ENCODE measurements at places on chromosomes 7 and 10.

DNA sequence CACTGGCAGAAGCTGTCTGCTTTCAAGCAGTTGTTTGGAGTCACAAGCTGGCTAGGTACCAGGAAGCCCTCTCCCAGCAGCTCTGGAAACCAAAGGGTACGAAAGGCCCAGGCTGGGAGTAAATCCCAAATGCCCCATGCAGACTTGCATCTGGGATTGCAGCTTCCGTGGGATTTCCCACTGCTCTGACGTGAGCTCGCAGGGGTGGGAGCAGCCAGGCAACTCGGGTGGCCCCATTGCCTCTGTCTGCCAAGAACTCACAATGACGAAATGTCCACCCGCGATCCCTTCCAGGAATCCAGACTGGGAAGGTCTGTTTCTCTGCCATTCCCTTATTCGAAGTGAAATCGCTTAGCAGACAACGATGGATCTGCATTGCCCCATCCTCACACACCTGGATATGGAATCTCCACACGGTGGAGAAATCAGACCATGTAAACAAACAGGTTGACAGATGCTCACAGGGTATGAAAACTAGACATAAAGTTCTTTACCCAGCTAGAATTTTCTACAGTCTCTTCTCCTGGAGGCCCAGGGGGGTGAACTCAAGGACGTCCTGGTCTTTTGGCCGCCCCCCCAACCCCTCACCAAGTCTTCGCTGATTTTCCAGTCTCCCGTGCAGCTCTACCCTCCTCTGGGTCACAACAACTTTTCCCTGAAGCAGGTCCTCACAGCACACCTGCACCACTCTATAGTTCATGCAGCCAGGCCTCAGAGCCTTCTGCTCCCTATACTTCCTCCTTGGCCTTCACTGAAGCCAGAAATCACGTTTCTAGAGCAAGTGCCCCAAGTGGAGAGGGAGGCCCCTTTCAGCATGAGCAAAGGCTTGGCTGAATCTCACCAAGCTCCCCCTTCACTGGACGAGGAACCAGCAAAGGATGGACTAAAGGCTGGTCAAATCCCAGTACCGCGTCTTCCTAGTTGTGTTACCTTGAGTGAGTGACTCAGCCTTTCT is 20.0 kb downstream of the SH3PXD2A start:
- DNase-seq = peak; percentile 53

DNA sequence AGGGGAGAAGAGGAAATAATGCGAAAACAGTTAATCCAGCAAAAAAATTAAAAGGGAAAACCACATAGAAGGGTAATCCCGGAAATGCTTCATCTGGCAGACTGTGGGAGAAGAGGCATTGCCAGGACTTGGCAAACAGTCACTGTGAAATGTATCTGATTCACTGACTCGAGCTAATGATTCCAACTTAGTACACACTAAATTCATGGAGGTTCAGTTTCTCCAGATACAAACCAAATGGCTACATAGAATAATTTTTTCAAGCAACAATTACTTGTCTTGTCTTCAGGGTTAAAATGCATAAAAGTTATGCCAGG is 36.4 kb downstream of the GDI2 start:
- peak; percentile 78 for DNase-seq

- DNase-seq = no peak
These were observed 126.4 kb downstream of the JCAD start for GRCh38 chr10:29932991-29933390.

- no peak for DNase-seq
These were observed 102.1 kb downstream of the PIP4K2A start for GRCh38 chr10:22612318-22612717.

GRCh38 chr10:66838656-66839055 is 87.2 kb upstream of the LRRTM3 start:
- peak; percentile 43 for DNase-seq

DNA sequence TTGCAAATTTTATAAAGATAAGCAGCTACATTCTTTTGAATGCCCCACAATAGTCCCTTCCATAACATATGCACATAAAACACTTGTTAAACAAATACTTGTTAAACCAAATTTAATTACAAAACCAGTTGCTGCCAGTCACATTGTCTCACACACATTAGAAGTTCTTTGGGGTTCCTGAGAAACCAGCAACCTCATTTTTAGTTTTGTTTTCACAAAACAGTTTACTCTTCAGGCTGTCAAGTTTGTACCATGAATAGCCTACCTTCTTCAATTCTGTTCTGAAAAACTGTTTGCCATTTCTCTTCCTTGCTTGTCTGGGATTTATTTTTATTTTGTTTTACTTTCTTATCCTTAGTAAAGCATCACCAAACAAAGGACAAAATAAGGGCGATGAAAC is 176.5 kb upstream of the PHF14 start:
- DNase-seq = no peak

GRCh38 chr10:3194871-3195270 is 22.3 kb upstream of the PITRM1 start:
- no peak for DNase-seq

GRCh38 chr7:116337800-116338199 is 127.5 kb downstream of the TES start:
- no peak for DNase-seq

GRCh38 chr7:26022982-26023381 is 129.0 kb upstream of the NFE2L3 start:
- DNase-seq = no peak

DNA sequence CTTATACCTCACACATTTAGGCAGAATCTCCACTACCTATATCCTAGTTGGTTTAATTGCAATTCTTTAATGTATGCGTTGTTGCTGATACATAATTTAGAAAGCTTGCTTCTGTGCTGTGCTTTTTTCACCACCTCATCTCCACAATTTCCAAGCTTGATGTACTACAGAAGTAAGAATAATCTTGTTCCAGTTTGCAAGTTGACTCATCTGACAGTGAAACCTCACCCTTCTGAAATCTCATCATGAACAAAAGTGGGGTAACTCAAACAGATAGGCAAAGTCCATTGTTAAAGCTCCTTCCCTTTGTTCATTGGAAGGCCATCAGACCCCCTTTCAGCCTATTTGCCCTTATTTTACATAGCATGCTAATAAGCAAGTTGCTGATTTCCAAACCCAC is 13.6 kb downstream of the EIF4EBP2 start:
- DNase-seq = peak; percentile 23

DNA sequence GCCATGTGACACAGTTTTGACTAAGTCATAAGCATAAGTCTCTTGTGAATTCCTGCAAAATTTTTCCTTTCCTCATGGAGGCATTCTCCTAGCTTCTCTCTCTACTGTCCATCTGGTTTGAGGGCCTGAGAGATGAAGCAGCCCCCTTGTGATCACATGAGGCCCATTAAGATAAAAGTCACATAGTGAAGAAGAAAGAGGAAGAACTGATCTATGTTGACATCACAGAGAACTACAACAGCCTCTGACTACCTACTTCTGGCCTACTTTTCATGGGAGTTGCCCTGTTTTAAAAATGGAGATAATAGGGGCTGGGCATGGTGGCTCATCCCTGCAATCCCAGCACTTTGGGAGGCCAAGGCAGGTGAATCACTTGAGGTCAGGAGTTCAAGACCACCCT is 50.4 kb downstream of the TFEC start:
- no peak for DNase-seq

GRCh38 chr10:119575506-119575905 is 21.3 kb downstream of the TIAL1 start:
- peak; percentile 16 for DNase-seq

DNA sequence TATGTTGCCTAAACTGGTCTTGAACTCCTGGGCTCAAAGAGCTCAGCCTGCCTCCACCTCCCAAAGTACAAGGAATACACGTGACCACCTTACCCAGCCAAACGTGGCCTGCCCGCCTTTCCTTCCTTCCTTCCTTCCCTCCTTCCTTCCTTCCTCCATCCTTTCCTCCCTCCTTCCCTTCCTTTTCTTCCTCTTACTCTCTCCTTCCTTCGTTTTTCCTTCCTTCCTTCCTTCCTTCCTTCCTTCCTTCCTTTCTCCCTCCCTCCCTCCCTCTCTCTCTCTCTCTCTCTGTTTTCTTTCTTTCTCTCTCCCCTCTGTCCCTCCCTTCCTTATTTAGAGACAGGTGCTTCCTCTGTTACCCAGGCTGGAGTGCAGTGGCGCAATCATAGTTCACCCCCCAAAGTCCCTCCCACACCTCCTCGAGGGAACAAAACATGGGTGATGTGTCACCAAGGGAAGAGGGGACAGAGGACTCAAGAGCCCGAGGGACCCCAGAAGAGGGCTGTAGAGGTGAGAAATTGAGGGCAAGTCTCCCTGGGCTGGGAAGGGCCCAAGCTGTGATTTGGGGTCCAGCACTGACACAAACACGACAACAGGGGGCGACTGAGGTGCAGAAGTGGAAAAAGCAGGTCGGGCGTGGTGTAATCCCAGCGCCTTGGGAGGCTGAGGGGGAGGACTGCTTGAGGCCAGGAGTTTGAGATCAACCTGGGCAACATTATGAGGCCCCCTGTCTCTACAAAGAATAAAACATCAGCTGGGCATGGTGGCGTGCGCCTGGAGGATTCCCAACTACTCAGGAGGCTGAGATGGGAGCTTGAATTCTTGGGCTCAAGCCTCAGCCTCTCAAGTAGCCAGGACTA is 28.1 kb downstream of the EPHB4 start:
- DNase-seq = peak; percentile 24

DNA sequence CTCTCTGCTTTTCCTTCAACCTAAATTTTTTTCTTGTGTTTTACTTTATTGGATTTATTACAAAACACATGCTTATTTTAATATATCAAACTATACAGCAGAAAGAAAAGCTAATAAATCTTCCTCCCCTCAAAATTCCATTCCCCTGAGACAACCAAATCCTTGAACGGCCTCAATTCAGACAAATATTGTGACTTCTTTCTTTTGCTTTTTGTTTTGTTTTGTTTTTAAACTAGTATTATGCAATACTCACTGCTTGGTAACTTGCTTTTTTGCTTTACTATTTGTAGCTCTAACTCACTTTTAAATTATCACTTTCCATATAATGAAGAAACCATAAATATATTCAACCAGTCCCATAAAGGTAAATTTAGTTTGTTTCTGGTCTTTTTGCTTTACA is 59.4 kb upstream of the CDK1 start:
- peak; percentile 36 for DNase-seq

- no peak for DNase-seq
These were observed 1.2 kb downstream of the COX19 start for GRCh38 chr7:974172-974571.

- DNase-seq = no peak
These were observed 156.7 kb upstream of the NPVF start for GRCh38 chr7:25384788-25385505.

DNA sequence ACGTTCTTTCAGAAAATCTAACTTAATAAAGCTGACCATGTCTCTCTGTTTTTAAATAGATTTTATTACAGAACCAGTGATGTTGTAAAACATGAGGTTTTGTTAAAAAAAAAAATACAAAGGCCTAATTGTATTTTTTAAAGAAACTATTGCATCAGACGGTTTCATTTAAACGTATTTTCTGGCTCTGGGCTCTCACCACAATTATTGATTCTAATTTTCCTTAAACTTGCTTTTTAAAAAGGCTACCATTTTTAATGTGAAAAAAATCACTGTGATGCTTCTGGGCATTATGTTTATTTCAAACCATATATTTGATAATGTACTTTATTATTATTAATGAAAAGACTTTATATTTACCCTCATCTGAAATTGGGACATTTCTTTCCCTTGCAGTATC is 94.3 kb downstream of the CABCOCO1 start:
- no peak for DNase-seq

GRCh38 chr10:69780077-69780476 is 21.6 kb upstream of the COL13A1 start:
- no peak for DNase-seq

- no peak for DNase-seq
These were observed 137.6 kb upstream of the PRSS1 start for GRCh38 chr7:142611566-142612236.

GRCh38 chr10:77670817-77671443 is 33.3 kb upstream of the KCNMA1 start:
- no peak for DNase-seq

DNA sequence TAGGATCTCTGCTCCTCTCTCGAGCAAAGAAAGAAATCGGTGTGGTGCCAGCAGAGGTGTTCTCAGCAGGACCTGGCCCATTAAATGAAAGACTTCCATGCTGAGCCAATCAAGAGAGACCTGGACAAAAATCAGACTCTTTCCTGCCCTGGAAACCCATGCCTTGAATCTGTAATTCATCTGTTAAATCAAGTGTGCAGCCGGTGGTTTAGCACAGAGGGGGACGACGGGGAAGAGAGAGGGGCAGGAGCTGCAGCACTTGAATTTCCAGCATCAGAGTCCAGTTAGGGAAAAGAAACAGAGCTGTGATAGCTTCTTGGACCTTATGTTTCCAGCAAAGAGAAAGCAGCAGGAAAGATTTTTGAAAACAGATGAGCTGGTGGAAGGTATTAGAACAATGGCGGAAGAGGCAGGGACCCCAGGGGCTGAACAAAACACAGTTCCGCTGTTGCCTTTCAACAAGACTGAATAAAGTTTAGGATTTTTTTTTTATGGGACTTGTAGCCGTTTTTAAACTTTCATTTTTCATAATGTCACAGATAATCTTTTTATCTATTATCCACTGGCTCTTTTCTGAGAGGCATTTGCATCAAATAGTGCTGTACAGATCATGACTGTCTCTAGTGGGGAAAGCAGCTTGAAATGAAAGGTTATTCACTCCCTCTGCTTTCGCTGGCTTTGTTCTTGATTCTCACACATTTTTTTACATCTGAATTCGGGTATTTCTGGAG is 543.6 kb upstream of the GALNT17 start:
- no peak for DNase-seq

DNA sequence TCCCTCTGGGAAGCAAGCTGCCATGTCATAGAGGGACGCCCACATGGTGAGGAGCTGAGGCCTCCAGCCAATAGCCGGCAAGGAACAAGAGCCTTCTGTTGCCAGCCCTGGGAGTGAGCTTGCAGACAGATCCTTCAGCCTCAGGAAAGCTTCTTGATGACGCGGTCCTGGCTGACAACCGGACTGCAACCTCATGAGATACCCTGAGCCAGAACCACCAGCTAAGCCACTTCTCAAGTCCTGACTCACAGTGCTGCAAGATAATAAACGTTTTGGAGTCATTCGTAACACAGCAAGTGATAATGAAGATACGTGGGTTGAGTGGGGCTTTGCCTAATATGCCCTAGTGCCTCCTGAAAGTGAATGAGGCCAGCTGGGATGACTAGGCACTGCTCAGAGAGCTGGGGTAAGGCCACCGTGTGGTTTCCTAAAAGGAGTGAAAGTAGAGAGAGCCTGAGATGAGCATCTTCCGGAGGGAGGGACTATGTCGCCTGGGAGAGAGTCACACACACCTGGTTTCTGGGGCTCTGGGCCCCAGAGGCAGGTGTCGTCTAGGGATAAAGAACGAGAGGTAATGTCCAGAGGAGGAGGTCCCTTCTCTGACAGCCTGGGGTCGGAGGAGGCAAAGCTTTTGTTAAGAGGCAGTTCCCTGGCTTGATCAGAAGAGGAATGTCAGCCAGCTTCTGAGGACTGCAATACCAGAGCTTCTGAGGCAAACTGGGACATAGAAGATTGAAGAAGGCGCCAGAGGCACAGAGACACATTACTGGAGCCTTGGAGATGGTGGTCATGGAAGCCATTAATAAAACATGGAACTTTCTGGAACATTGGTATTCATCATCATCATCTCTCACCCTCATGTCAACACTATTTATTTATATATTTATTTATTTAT is 53.6 kb downstream of the PYROXD2 start:
- peak; percentile 100 for DNase-seq

- peak; percentile 83 for DNase-seq
These were observed 105.5 kb downstream of the MYOF start for GRCh38 chr10:93376372-93377293.
